ENCODE measurements at places on chromosomes 16 and 17. TPM values are rescaled to one million over a fixed set of nuclear protein-coding genes. Genes with fewer than 3 reads are reported as not detected.

KIF18B gene
- total RNA-seq: 25.0 TPM

DNA sequence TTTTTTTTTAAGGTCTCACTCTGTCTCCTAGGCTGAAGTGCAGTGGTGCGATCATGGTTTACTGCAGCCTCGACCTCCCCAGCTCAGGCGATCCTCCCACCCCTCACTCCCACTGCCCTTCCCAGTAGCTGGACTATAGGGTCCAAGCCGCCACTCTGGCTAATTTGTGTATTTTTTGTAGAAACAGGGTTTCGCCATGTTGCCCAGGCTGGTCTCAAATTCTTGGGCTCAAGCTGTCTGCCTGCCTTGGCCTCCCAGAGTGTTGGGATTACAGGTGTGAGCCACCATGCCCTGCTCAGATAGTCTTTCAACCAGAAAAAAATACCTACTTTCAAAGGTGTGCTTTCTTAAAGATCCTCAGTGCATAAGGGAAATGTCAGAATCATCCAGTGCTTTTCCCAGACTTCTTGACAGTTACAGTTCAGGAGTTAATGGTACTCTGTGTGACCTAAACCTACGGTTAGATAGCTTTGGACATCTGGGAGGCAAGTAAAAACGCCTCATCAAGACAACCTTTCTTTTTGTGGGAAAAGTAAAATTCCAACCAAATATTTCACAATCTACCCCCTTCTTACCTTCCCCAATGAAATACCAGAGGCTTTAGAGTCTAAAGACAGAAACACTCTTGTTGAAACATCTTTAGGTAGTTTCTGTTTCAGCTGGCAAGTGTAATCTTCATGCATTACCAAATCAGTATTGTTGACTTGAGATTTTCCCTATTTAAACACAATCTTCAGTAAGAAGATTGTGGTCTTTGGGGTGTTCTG is 6.8 kb downstream of the RSPRY1 start:
- no peak for DNase-seq

DNA sequence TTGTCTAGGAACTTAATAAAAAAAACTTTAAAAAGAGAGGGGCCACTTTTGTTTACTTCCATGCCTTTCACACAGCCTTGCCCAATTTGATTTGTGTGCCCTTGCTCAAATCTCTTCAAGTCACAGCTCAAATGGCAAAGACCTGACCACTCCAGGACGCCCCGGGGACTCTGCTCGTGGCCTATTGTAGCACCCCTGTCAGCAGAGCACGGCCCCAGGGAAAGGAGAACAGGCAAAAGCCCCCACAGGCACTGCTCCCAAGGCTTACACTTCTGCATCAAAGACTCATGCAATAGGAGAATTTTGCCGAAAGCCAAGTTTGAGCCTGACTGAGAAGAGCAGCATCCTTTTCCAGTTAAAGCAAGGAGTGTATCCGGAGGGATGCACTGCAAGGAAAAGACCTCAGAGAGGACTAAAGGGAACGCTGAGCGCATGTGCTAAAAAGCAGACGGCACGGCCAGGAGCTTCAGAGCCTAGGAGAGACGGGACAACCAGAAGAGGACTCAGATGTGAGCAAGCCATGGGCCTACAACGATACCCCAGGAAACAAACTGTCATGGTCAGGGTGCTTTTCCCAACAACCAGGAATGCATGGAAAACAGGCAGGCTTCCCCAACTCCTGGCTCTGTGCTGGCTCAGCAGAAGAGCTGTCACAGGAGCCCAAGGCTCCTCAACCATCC is 8.2 kb downstream of the CREBBP start:
- DNase-seq: peak; percentile 19

GRCh38 chr17:63911657-63912100 is 621 bp upstream of the CSHL1 start:
- DNase-seq: no peak

DNA sequence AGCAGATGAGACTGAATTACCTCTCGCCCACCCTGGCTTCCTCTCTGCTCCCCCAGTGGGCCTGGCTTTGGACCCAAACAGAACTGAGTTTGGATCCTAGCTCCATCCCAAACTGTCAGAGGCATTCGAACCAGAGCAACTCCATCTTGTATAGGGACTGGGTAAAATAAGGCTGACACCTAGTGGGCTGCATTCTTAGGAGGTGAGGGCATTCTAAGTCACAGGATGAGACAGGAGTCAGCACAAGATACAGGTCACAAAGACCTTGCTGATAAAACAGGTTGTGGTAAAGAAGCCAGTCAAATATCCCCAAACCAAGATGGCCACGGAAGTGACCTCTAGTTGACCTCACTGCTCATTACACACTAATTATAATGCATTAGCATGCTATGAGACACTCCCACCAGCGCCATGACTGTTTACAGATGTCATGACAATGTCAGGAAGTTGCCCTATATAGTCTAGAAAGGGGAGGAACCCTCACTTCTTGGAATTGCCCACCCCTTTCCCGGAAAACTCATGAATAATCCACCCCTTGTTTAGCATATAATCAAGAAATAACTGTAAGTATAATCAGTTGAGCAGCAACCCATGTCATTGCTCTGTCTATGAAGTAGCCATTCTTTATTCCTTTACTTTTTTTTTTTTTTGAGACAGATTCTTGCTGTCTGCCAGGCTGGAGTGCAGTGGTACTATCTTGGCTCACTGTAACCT is 44.4 kb downstream of the LYRM1 start:
- DNase-seq: peak; percentile 21

All from HFFc6 (cell line).